Foreskin keratinocyte (primary cell): ENCODE measurements at places on chromosomes 11 and 22. TPM values are rescaled to one million over a fixed set of nuclear protein-coding genes. Genes with fewer than 3 reads are reported as not detected.
A peak's percentile ranks its signal among the peaks of the same experiment; 100 is the strongest.

- no peak for DNase-seq
These were observed 40.6 kb downstream of the OSBP start for GRCh38 chr11:59574932-59575502.

- DNase-seq, result peak; percentile 99
These were observed 10.8 kb upstream of the LDHA start for GRCh38 chr11:18383388-18384156.

POTEH gene
- total RNA-seq, result not detected in 2 replicates

OVOL1 gene
- 0.42 and 0.65 TPM in 2 replicates for total RNA-seq

GRCh38 chr11:112128483-112129121, 35.3 kb downstream of the IL18 start:
- DNase-seq, result peak; percentile 52

- peak; percentile 58 for DNase-seq
These were observed 2.8 kb upstream of the CCND1 start for GRCh38 chr11:69637941-69638871.

DNA sequence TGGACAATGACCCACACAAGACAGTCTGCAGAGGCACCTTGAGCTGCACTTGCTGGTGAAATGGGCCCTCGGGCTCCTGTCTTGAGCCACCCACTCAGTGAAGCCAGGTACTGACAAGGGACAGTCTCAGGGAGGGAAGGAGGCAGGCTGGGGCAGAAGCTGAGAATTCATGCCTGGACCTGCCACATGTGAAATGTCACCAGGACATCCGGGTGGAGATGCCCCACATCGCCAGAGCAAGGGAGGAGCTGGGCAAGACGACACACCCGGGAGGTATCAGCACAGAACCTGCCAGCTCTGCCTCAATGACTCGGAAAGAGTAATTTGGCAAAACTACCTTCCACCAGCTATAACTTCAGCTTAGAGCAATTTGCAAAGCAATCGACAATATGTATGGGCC, 23.5 kb downstream of the CPT1A start:
- DNase-seq, result peak; percentile 30

DNA sequence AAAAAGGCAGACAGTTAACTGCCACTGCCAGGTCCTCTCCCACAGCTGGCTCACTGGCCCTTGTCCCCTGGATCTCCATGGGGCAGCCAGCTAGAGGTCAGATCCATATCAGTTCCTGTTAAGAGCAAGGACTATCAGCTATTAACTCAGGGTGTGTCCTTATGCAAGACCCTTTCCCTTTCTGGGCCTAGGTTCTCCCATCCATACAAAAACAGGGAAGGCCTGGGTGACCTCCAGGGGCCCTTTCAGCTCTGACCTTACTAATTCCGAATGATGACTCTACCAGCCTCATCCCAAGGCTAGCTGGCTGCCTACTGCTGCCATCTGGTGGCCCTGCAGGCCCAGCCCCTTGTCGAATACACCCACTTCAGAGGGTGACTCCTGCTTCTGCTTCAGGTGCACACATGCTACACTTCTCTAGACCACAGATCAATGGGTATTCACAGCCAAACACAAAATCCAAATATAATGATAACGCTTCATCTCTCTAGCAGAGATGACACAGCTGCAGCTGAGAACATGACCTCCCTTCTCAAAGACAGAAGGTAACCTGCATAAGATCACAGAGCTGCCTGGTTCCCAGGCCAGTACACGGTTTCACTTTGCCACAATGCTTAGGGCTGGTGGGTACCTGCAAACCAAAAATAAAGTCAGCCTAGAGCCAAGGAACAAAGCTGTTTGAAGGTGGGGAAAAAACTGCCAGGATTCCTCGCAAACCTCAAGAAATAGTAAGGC, 34.1 kb downstream of the SERGEF start:
- DNase-seq, result no peak

GRCh38 chr11:14522245-14522644, 2.1 kb upstream of the PSMA1 start:
- no peak for DNase-seq

DNA sequence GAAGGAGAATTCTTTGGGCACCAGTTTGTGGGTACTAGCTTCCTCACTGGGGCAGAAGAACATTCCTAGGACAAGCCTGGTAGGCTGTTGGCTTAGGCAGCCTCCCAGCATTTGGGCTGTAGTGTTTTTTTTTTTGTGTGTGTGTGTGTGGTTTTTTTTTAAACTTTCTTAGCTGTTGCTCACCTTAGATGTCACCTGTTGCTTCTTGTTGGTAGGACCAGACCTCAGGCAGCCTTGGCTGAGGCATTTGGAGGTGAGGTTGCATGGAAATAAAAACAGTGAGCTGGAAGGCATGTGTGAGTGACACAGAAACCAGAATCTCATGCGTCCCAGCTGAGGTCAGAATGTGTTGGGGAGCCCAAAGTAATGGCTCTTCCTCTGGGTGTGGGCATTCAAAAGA, 21.3 kb downstream of the AMPD3 start:
- peak; percentile 52 for DNase-seq

GP1BB gene
- 0.21 and 0.54 TPM in 2 replicates for total RNA-seq

DNA sequence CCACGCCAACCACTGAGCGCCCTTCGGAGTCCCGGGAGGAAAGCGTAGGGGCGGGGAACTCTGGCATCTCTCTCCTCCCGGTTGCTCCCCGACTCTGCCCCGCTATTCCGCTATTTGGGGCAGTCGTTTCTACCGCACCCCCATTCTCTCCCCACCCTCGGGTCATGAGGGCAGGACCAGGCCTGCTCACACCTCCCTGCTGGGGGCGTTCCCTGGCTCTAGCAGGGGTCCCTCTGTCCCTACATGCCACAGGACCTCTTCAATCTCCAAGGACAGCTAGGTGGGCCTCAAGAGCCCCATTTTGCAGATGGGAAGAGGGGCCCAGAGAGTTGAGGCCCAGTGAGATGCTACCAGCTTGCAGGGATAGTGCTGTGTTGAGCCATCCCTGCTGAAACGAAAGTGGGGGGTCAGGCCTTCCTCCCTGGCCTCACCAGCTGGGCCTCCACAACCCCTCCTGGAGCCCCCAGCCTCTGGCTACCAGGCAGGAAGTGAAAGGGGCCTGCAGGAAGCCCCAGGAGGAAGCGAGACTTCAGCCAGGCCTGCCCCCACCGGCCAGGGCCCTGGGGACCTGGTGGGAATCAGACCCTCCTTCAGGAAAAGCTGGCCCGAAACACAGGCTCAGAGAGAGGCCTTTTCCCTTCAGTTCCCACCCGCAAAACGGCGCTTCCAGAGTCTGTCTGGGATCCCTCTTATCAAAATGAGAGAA, 5.5 kb upstream of the SHISA8 start:
- no peak for DNase-seq

DNA sequence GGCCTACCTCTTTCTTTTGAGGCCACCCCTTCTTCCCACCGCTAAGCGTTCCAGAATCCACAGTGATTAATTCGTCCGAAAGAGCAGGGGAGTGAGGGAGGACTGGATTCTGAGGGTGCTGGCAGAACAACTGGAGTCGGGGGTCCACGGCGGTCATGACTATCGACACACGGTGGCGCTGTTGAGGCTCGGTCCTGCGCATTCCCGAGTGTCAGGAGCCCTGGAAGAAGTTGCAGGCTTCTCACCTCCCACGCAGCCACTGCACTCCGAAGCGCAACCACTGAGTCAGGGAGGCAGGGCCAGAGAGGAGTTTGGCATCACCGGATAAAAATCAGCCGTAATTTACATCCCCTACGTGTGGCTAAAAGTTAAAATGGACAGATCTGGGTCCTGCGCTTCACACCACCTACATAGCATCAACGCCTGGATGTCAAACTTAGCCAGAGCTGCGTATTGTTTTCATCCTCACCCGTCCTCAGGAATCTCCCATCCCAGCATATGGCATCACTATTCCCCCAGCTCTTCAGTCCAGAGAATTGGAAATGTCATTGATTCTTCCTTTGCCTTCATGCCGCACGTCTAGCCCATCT, 10.7 kb upstream of the CTSF start:
- DNase-seq, result no peak

DNA sequence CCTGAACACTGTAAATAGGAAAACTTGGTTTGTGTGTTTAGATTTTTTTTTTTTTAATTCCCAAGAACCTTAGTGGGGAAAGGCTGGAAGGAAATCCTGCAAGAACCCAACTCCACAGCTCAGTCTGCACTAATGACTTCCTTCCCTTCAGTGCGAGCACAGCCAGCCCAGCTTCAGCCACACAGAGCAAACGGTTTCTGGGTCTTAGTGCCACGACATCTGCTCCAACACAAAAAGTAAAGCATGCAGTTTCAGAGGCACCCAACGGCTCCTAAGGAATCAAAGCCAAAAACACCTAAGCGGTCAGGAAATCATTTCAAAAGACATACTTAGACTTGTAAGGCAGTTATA, 236.1 kb downstream of the TTC28 start:
- no peak for DNase-seq

DNA sequence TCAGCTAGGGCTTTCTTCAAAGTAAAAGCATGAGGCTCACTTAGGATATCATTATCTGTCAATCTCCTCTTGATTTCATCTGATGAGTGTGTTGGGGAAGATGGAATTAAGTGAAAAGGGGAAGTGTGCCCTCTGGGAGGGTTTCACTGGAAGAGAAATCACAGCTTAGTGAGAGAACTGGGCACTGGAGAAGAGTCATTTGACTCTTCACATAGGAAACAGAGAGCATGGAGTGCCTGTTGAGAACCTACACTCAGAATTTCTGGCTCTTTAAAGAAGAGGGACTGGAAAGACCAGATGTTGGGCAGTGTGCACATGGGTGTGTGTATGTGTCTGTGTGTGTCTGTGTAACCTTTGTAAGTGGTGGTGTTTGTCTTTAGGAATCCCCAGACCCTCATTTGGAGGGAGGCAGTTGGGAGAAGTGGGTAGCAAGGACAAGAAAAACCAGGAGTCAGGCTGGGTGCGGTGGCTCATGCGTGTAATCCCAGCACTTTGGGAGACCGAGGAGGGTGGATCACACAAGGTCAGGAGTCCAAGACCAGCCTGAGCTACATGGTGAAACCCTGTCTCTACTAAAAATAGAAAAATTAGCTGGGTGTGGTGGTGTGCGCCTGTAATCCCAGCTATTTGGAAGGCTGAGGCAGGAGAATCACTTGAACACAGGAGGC, 10.0 kb downstream of the STX3 start:
- no peak for DNase-seq

DNA sequence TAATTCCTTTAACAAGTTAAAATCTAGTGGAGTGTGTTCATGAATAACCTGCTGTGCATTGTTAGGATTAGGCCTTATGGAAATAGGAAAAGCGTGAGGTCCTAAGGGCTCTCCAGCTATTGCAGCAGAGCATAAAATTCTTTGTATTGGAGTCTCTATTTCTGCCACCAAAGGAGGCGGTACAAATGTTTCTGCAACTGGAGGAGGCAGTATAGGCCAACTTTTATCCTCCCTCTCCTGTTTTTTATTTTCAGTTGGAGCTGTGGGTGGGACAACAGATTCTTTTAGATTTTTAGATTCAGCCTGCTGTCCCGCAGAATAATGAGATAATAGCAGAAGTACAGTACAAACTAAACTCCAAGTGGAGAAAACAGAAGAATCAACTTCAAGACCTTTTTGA, 26.2 kb downstream of the OR10A6 start:
- DNase-seq, result peak; percentile 61
